ENCODE measurements at places on chromosomes 1 and 21. TPM values are rescaled to one million over a fixed set of nuclear protein-coding genes. Genes with fewer than 3 reads are reported as not detected.

GRCh38 chr1:114690148-114690547 lies 5.2 kb downstream of the AMPD1 start:
- no peak for DNase-seq
- no peaks in the 10 kb centered on the region for H3K4me1 ChIP-seq
- H3K4me3 ChIP-seq, result no peak overlapping the region
- H3K27ac ChIP-seq, result no peak overlapping the region
- H3K36me3 ChIP-seq, result no peaks in the 10 kb centered on the region

GRCh38 chr1:245855846-245856730 lies 651.0 kb downstream of the SMYD3 start:
- no peaks in the 10 kb centered on the region for H3K27me3 ChIP-seq
- no peak overlapping the region for H3K4me3 ChIP-seq
- H3K36me3 ChIP-seq, result peaks cover 2% of the 10 kb centered on the region

Gene KCNA3
- 0.37 TPM for polyA plus RNA-seq

DNA sequence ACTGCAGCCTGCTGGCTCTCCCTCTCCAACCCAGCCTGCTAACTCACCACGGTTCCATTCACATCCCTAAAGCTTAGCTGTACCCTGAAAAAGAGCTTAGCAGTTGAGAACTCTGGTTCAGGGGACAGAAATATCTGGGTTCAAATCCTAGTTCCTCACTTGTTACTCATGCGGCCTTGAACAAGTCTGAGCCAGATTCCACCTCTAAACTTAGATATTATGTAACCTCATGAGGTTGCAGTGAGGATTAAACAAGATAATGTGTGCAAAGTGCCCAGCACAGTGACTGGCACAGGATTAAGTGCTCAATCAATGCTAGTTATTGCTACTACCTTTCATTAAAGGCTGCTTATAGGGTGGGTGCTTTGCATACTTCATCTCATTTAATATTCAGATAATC lies 41.3 kb upstream of the DHCR24 start:
- DNase-seq, result no peak
- H3K4me1 ChIP-seq, result no peaks in the 10 kb centered on the region
- no peaks in the 10 kb centered on the region for H3K27me3 ChIP-seq
- H3K27ac ChIP-seq, result no peak overlapping the region
- no peak overlapping the region for H3K4me3 ChIP-seq
- H3K36me3 ChIP-seq, result no peaks in the 10 kb centered on the region

DNA sequence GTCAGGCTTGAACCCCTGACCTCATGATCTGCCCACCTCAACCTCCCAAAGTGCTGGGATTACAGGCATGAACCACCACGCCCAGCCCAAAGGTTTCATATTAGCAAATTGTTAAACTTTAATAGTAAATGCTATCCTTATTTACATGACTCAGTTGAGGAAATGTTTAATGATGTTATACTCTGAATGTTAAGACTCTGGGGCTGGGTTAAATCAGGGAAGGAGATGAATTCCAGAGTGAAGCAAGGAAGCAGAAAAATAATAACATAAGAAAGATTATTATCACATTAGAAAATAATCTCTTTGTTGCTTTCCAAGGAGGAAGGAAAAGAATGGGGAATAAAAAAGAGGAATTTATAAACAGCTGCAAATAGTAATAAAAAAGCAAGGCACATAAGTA lies 105.3 kb downstream of the PTGS2 start:
- no peak overlapping the region for H3K27ac ChIP-seq
- no peaks in the 10 kb centered on the region for H3K27me3 ChIP-seq
- DNase-seq, result no peak
- H3K4me3 ChIP-seq, result no peak overlapping the region
- no peaks in the 10 kb centered on the region for H3K36me3 ChIP-seq

DNA sequence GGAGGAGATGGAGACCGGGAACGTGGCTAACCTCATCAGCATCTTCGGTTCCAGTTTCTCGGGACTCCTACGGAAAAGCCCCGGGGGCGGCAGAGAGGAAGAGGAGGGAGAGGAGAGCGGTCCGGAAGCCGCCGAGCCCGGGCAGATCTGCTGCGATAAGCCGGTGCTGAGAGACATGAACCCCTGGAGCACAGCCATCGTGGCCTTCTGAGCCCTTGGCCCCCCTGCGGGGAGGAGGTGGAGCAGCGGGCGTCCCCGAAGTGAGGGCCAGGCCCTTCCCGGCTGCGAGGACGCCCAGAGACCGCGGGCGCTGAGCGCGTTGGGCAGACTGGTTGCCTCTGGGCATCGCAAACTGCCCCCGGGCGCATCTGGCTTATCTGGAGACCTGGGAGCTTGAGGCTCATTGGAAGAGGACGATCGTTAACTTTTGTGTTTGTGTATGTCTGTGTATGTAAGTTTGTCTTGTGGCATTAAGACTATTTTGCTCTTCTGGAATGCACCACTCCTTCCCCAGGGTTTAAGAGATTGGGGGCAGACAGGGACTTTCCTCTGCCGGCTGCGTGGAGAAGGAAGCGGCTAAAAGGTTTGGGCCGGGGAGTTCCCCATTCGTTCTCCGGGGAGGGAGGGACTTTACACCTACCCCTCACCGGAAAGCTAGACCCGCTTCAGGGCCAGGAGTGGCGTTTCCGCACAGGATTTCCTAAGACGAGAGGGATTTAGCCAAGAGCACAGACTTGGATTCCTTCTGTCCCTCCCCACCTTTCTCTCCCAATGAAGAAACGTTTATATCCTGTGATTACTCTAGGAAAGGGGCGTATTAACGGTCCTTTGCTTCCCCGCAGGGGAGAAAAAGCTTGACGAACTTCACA lies 1.4 kb downstream of the IER5 start:
- peaks cover 9% of the 10 kb centered on the region for H3K4me1 ChIP-seq
- peak; percentile 55 for DNase-seq

Gene SYT14
- polyA plus RNA-seq, result 1.0 TPM

Gene BARHL2
- polyA plus RNA-seq, result not detected

GRCh38 chr1:933603-933940 lies 9.8 kb downstream of the SAMD11 start:
- H3K27me3 ChIP-seq, result peaks cover 82% of the 10 kb centered on the region
- no peak overlapping the region for H3K27ac ChIP-seq
- H3K4me1 ChIP-seq, result peaks cover 11% of the 10 kb centered on the region
- DNase-seq, result no peak

GRCh38 chr1:53025034-53025768 lies 36.8 kb upstream of the PODN start:
- no peaks in the 10 kb centered on the region for H3K27me3 ChIP-seq
- peaks cover 9% of the 10 kb centered on the region for H3K36me3 ChIP-seq
- no peak overlapping the region for H3K4me3 ChIP-seq
- DNase-seq, result peak; percentile 90
- H3K27ac ChIP-seq, result peak overlapping the region; percentile 86

Gene NOTCH2
- 22.6 TPM for polyA plus RNA-seq

DNA sequence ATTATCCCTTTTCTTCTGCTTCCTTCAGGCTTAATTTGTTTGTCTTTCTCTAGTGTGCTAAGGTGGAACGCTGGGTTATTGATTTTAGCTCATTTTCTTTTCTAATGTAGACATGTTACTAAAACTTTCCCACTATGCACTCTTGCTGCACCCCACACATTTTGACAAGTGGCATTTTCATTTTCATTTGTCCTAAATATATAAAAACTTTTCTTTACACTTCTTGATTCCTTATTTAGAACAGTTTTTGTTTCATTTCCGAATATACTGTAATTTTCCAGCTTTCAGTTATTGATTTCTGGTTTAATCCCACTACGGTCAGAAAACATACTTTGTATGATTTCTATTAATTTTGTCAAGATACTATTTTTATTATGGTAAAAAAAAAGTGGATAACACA lies 25.3 kb downstream of the SH3BP5L start:
- no peak overlapping the region for H3K4me3 ChIP-seq
- no peak for DNase-seq
- no peaks in the 10 kb centered on the region for H3K27me3 ChIP-seq
- H3K36me3 ChIP-seq, result no peaks in the 10 kb centered on the region
- H3K4me1 ChIP-seq, result peaks cover 26% of the 10 kb centered on the region
- H3K27ac ChIP-seq, result no peak overlapping the region

Gene SHISAL2A
- 0.58 TPM for polyA plus RNA-seq

Data from large intestine (tissue), 12 donors.